ENCODE measurements at places on chromosomes 16 and 17.
A peak's percentile ranks its signal among the peaks of the same experiment; 100 is the strongest.

- peak; percentile 73 for DNase-seq
Observed at GRCh38 chr16:75648265-75649076, 898 bp downstream of the TERF2IP start.

DNA sequence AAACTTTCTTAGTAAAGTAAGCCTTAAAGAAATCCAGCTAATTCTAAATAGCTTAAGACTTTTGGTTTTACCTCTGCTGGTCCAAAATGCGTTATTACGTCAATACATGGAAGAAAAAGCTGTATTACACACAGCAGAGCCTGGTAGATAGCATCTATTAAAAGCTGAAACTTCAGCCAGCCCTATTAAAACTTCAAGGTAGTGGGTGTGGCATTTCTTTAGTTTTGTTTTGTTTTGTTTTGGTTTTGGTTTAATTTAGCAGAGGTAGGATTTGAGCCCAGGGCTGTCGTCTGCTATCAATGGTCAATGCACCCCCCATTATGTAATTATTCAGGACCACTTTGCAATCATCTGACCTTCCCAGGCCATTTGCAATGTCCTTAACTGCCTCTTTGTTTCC, 318.4 kb upstream of the MAF start:
- no peak for DNase-seq

GRCh38 chr16:70685061-70685937, 554 bp downstream of the MTSS2 start:
- no peak for DNase-seq

- DNase-seq = peak; percentile 23
Observed at GRCh38 chr17:43907425-43907981, at the start of gene MPP2. MPP2 (minus strand) TSS chr17:43907536; CDS start chr17:43904460, 3,076 bp downstream.

- no peak for DNase-seq
Observed at GRCh38 chr17:16381496-16381820, 567 bp downstream of the UBB start.
